ENCODE measurements at places on chromosomes 7 and 10.

DNA sequence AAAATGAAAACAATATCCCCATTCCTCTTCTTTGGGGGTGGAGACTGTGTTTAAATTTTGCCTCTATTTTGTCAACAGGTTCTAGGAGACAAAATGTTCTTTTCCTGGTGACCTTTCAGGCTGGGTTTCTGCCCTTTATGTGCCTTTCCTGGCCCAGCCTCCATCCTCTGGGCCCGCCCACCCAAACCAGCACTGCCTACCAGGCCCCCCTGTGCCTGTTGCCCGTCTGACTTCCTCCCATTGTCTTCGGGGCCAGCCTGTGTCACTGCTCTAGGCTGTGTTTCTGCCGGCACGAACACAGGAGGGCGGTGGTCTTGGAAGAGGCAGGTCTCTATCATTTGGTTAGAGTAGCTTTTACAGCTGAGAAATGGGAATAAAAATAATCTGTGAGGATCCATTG lies 13.9 kb downstream of the TSPAN14 start:
- no peak for DNase-seq

DNA sequence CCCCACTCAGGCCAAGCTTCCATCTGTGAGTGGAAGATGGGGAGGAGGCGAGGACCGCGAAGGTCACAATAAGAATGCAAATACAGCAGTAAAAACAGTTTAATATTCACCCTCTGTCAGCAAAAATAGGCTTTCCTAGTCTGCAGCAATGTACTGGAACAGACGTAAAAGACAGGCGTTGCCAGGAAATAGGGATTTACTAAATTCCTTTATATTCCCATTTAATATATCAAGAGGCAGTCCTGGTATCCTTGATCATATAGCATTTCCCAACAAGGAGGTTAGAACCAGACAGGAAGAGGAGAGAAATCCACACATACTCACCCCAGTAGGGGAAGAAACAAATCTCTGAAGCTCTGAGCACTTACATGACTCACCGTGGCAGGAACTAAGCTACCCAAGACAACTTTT lies 1054.9 kb upstream of the C7orf33 start:
- DNase-seq = peak; percentile 69

DNA sequence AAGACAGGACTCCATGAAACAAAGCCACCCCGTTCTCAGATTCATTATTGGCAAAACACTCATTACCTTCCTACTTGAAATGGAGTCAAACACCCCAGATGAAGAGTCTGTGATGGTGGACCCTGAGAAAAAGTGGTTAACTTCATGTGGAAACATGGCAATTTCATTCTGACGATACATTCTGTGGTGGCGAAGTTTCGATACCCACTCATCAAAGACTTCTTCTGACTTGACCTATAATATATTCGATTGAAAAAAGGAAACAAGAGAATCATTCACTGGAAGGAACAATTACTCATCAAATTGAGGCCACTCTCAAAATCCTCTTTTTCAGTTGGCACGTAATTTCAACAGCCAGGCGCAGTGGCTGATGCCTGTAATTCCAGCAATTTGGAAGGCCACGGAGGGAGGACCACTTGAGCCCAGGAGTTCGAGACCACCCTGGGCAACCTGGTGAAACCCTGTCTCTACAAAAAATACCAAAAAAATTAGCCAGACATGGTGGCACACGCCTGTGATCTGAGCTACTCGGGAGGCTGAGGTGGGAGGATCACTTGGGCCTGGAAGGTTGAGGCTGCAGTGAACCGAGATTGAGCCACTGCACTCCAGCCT lies 108.8 kb upstream of the GSDME start:
- DNase-seq = no peak

DNA sequence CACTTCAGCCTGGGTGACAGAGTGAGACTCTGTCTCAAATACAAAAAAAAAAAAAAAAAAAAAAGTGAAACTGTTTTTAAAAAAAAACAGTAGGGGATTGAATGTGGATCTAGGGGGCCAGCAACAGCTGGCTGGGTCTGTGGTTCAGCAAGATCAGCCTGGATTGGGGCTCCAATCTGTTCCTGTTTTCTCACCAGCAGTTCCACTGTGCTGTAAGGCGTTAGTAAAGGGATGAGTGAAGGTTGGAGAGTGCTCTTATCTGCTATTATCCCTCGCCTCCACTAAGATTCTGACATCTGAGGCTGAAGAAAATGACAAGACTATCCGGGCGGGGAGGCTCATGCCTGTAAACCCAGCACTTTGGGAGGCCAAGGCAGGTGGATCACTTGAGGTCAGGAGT lies 41.6 kb upstream of the GTF2IRD1 start:
- no peak for DNase-seq

DNA sequence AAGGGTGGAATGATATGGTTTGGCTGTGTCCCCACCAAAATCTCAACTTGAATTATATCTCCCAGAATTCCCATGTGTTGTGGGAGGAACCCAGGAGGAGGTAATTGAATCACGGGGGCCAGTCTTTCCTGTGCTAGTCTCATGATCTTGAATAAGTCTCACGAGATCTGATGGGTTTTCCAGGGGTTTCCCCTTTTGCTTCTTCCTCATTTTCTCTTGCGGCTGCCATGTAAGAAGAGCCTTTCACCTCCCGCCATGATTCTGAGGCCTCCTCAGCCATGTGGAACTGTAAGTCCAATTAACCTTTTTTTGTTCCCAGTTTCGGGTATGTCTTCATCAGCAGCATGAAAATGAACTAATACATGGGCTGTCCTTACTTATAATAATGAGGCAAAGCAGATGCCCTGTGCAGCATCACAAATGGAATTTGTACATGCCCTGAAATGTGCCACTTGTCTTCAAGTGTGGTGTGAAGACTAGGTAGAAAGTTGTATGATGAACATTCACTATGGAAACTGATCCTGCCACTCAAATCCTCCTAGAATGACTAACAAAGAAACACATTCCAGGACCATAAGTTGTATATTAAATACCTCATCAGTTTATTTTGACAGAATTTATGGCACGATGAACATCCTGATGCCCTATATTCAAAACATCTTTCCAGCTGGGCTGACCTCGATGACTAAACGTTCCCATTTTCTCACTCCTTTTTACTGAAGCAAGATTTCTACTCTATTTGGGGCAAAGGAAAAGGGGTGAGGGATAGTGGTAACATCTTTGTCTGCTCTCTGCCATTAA lies 122.8 kb upstream of the CTTNBP2 start:
- DNase-seq = peak; percentile 5

- DNase-seq = no peak
Measured at GRCh38 chr7:1873070-1873405, 203.0 kb downstream of the ELFN1 start.

- no peak for DNase-seq
Measured at GRCh38 chr7:69837387-69838068, 239.3 kb downstream of the AUTS2 start.

GRCh38 chr10:119190353-119190752 lies 11.7 kb upstream of the PRDX3 start:
- peak; percentile 99 for DNase-seq

DNA sequence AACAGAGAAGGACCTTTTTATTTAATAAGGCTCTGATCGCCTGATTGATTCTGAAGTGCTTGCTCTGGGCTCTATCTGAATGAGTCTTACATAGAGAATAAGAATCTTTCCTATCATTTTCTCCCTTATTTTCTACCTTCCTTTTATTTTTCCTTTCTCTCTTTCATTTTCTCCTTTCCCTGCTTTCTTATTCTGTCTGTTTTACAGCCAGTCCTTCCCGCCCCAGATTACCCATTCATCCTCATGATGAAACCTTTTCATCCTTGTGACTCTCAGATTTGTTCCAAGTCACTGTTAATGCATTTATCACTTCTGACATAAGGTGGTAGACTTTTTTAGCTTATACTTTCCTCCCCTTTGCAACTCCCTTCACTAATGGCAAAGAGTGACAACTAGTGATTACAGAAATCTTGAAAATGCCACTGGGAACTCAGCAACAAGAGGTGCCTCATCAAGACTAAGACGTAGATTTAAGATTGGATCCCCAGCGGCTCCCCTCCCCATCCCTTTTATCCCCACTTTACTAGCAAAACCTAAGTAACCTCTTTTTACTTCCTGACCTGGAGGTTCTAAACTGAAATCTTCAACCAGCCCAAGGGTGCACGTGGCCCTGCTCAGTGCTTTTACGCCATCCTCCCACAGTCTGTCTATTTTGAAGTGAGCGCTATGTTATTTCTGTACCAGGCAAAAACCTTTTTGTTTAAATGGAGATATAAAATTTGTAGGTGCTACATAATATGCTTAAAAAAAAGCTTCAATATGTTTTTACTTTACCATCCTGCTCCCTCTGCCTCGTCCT lies 179.8 kb downstream of the DYNC1I1 start:
- no peak for DNase-seq

GRCh38 chr10:70575486-70575873 lies 27.1 kb downstream of the PRF1 start:
- DNase-seq = no peak

DNA sequence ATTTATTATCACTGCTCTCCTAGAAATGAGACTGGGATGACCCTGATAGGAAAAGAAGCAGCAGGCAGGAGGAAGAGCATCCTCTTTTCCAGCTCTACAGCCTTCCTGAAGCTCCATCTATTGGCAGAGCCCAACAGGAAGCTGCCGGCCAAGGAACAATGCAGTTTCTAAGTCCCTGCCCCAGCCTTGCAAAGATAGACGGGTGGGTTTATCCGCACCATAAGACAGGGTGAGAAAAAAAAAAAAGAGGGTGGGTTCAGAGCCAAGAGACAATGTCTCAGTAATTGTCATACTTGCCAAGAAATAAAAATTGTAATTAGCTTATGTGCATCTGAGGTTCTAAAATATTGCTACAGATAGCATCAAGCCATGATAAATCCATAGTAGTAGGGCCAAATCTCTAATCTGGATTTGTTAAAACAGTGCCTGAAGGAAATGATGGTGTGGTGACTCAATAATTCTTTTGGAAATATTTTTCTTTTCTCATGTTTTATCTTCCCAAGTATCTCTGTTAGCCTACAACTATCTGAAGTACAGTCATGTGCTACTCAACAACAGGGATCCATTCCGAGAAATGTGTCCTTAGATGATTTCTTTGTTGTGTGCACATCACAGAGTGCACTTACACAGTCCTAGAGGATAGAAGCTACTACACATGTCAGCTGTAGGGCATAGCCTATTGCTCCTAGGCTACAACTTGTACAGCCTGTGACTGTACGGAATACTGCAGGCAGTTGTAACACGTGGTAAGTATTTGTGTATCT lies 242.9 kb upstream of the CXCL12 start:
- peak; percentile 68 for DNase-seq

DNA sequence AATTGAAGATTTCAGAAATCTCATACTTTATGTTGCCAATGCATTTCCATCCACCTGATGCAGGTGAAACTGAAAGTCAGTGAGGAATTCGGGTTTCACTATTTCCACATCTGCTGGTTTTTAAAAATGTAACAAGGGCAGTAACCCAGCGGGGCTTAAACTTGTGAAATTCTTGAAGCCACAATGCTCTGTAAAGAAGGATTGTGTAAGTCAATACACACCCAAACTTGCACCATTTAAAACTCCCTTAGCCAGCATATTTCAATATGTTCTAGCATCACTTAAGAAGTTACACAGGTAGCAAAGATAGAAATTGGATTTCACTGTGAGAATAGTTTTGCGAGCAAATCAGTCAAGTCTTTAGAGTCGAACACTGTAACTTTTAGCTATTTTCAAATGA lies 386.1 kb downstream of the PLXDC2 start:
- DNase-seq = no peak

GRCh38 chr10:118810796-118811505 lies 56.2 kb upstream of the CACUL1 start:
- DNase-seq = no peak

GRCh38 chr7:77935652-77936348 lies 137.2 kb downstream of the PHTF2 start:
- DNase-seq = no peak

DNA sequence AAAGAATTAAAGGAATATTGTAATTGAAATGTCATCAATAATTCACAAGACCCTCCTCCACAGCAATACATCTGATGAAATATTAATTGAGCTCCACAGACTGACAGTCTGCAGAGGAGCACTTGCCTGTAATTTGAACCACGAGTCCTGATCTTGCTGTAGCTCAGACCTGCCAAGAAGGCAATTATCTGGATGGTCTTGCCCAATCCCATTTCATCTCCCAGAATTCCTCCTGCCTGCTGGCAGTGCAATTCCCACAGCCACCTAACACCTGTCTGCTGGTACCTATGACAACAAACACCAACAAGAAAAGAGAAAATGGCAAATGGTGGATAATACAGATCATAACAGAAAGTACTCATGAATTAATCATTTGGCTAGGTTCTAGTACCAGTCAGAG lies 38.5 kb downstream of the ERCC6 start:
- DNase-seq = no peak

GRCh38 chr10:112949875-112950507 lies at the start of gene TCF7L2:
Gene TCF7L2 (plus strand): TSS chr10:112950247. CDS start chr10:112950757, 510 bp downstream.
- DNase-seq = peak; percentile 95
